Midbrain (tissue), 1 donor: ENCODE measurements at places on chromosomes 12 and 14.

DNA sequence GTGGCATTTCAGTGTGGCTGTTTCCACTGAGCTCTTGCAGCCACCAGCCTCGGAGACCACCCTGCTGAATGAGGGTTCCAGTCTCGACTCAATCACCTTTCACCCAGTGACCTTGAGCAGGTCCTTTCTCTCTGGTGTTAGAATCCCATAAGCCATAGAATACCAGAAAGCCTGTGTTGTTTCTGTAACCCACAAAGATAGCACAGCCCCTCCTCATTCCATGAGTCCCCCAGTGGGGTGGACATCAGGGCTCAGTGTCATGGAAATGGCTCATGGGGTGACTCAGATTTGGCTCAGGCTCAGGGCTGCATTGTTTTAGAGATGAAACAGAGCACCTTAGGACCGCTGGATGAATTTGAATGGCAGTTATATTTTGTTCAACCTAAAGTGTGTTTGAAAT lies 171.5 kb downstream of the PTPN11 start:
- DNase-seq = no peak

DNA sequence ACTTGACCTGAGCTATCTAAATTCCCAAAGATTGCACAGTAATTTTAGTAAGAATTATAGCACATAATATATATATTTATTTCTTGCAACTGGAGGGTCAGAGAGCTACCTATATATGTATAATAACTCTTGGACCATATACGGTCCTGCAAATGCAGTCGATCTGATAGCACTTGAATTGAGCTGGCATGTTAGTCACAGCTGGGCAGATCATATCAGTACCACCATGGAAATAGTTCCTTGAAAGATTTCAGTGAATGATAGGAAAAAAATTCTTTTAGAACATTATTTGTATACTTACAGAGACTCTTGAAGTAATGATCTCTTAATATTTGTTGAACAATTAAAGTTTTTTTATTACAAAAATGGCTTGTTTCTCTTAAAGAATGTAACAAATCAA lies 94.5 kb upstream of the MON2 start:
- DNase-seq = no peak

DNA sequence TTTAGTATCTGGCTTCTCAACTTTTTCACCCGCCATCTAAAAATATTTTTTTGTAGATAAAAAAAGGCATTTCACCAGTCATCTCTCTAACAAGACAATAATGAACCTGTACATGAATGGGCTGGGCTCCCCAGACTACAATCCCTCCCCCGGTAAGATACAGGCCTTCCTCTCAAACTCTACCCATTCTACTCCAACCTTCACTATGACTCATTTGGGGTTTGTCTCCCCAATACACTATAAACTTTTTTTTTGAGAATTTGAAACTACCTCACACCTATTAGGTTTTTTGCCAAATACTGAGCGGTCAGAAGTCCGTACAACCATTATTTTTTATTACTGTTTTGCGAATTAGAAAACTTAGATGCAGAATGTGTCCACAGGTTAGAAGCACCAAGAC lies 784 bp downstream of the RPL6 start:
- DNase-seq = no peak

DNA sequence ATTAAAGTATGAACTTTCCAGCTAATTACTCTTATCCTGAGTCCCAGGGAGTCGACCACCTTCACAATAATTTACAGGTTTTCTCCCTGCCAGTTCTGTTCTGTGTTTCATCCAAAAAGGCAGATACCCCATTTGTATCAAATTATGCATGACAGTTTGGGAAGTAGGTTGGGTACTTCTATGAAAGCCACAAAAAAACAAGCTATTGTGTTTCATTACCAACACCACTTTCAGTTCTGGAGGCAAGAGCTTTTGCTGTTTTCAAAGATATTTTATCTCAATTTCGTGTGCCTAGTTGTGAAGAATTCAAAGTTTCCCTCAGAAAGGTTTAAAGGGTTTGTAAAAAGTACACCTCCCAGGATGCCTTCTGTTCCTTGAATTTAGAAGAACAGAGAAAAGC lies 557.4 kb downstream of the FLRT2 start:
- no peak for DNase-seq

DNA sequence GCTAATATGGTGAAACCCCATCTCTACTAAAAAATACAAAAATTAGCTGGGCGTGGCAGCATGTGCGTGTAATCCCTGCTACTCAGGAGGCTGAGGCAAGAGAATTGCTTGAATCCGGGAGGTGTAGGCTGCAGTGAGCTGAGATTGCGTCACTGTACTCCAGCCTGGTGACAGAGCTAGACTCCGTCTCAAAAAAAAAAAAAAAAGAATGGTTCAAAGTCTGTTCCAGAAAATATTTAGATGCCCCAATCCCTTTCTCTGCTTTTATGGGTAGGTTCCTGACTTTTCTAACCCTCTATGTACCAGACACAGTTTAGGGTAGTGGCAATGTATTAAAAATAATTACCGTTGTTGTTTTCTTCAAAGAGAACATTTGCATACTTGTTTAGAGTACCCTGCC lies 161.4 kb downstream of the STXBP6 start:
- DNase-seq = no peak

DNA sequence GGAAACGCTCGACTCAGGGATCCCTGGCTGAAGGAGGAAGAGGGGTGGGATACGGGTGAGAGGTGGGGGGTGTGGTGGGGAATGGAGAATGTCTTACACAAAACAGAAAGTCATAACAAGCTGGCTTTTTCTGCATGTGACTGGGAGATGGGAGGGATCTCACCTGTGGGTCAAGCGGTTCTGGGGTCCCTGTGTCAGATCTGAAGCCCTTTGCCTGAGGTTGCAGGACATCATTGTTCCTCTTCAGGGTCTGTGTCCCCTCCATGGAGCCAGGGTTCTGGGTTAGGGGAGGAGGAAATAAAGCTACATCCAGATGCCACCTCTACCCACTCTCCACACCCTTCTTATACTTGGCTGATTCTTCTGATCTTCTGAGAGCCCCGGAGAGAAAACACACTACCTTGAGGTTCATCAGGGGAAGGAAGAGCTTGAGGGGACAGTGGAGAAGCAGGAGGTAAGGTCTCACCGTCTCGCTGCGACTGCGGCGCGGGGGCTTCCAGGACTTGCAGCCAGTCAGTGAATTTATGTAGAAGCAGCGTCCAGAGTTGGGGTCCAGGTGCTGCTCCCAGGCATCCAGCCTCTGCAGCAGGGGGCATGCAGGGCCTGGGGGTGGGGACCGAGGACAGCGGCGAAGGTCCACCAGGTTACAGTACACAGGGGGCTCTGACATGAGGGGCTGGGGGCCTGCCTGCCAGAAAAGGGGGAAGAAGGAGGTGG lies 2.5 kb downstream of the ARHGAP9 start:
- DNase-seq = no peak

GRCh38 chr14:59280961-59281360 lies 92.5 kb downstream of the DAAM1 start:
- DNase-seq = no peak

GRCh38 chr12:8860165-8860961 lies 37.9 kb downstream of the A2ML1 start:
- DNase-seq = peak; percentile 42

- no peak for DNase-seq
These were observed 64.6 kb downstream of the BEGAIN start for GRCh38 chr14:100522616-100523099.

GRCh38 chr12:104641862-104642261 lies 185.1 kb downstream of the CHST11 start:
- DNase-seq = no peak
